ENCODE measurements at places on chromosomes 5 and 9. TPM values are rescaled to one million over a fixed set of nuclear protein-coding genes. Genes with fewer than 3 reads are reported as not detected.

GRCh38 chr9:105098370-105098769 lies 146.1 kb upstream of the SLC44A1 start:
- DNase-seq = no peak
- no peak overlapping the region for H3K27ac ChIP-seq
- no peaks in the 10 kb centered on the region for H3K36me3 ChIP-seq
- no peaks in the 10 kb centered on the region for H3K4me1 ChIP-seq

Gene EPB41L4B
- polyA plus RNA-seq = not detected

DNA sequence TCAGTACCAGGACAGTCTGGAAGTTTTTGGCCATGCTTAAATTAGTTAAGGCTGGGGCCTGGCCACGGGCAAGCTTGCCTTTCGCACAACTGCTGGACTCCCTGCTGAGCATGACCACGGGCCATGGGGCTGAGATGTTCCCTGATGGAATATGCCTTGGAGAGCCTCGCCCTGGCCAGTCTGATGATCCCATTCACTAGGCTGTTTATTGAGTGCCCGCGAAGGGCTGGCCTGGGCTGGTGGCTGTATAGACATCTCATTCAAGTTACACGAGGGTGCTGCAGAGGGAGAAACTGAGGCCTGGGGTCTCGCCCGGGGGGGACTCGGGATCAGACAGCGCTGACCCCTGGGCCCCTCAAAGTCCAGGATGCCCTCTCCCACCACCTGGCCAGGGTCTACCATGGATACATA lies 7.8 kb upstream of the RXRA start:
- H3K27ac ChIP-seq = no peak overlapping the region
- H3K4me1 ChIP-seq = no peaks in the 10 kb centered on the region
- no peak for DNase-seq
- peaks cover 6% of the 10 kb centered on the region for H3K36me3 ChIP-seq
- no peak overlapping the region for H3K4me3 ChIP-seq

DNA sequence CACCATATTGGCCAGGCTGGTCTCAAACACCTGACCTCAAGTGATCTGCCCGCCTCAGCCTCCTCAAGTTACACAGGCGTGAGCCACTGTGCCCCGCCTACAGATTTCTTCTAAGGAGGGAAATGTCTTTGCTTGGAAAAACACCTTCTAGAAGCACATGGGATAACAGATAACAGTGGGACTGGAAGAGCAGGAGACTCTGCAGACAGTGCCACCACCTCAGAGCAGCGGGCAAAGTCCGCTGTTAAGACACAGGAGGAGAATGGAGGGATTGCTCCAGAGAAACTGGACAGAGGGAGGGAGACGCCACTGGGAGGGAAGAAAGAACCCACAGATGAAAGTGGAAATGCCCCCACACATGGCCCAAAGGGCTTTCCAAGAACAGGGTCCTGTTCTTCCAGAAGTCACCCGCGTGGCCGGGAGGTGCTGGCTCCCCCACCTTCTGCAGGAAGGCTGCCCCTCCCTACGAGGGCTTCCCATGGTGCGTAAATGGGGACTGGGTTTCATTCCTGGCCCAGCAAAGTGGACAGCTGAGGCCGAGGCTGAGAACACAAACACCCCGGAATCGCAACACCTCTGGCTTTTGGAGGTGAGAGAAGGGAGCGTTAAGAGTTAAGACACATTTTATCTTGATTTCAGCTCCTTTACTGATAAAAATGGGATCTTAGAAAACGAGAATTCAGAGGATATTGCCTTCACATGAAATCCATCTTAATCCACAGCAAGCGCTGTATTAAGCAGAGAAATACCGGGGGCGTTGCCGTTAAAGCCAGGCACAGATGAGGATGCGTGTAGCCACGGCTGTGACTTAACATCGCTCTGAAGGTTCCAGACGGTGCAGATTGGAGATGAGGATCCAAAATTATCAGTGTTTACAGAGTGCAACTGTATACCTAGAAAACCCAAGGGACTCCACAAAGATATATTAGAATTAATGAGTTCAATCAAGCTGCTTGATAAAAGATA lies 11.2 kb downstream of the ADAMTS2 start:
- DNase-seq = no peak
- no peak overlapping the region for H3K4me3 ChIP-seq
- no peaks in the 10 kb centered on the region for H3K36me3 ChIP-seq
- H3K27me3 ChIP-seq = peaks cover 8% of the 10 kb centered on the region

Gene NRARP
- polyA plus RNA-seq = not detected

DNA sequence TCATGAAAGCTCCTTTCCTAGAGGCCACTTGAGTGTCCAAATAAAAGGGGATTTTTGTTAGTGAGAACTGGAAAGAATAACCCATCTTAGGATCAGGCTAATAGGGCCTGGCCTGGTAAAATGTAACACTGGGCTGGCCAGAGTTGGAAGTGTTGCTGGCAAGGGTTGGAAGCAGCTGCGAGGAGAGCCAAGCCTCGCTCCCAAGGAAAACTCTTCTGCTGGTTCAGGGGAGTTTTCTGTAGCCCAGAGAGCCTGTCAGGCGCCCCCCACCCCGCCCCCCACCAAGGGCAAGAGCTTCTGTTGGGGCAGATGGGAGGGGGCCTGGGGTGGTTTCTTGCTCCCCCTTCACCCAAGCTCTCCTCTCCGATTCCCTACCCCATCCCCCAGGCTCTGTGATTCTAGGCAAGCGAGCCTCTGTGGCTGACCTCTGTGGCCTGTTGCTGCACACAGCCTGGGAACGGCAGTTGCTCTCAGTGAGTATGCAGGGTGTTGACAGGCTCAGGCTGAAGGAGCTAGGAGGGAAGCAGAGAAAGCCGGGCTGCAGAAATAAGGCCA lies 547.8 kb downstream of the CCDC171 start:
- no peaks in the 10 kb centered on the region for H3K4me1 ChIP-seq
- H3K4me3 ChIP-seq = no peak overlapping the region
- H3K27ac ChIP-seq = no peak overlapping the region
- peaks cover under 1% of the 10 kb centered on the region for H3K36me3 ChIP-seq
- DNase-seq = no peak

DNA sequence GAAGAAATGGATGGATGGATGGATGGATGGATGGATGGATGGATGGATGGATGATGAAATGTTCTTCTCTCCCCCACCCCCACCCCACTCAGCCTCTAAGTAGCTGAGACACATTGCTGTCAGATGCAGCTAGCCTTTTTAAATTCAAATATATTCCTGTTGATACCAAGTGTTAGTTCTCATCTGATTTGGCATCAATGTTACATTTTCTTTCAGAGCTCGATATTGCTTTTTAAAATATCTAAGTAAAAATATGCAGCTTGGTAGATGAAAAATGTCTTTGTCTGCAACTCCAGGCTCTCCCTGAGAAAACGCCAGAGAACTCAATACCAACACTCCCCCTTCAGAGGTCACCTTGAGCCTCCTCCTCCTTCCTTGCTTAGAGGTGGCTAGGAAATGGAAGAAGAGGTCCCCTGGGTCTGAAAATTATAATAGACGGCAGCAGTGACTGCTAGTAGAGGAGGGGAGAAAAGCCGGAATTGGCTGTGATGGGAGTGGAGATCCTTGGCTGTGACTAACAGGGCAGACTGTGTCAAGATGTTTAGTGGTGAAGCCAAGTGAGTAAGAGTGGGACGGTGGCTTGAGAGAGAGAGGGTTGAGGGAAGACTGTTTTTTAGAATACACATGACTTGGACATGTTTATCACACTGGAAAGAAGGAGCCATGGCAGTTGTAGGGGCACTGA lies 156.0 kb downstream of the ZNF462 start:
- peaks cover 19% of the 10 kb centered on the region for H3K4me1 ChIP-seq
- H3K27me3 ChIP-seq = peaks cover 24% of the 10 kb centered on the region

- H3K27me3 ChIP-seq = peaks cover 72% of the 10 kb centered on the region
- no peaks in the 10 kb centered on the region for H3K4me1 ChIP-seq
- H3K27ac ChIP-seq = no peak overlapping the region
- H3K36me3 ChIP-seq = peaks cover 7% of the 10 kb centered on the region
- DNase-seq = no peak
- H3K4me3 ChIP-seq = no peak overlapping the region
These were observed 147.2 kb downstream of the C9orf50 start for GRCh38 chr9:129473523-129474244.

DNA sequence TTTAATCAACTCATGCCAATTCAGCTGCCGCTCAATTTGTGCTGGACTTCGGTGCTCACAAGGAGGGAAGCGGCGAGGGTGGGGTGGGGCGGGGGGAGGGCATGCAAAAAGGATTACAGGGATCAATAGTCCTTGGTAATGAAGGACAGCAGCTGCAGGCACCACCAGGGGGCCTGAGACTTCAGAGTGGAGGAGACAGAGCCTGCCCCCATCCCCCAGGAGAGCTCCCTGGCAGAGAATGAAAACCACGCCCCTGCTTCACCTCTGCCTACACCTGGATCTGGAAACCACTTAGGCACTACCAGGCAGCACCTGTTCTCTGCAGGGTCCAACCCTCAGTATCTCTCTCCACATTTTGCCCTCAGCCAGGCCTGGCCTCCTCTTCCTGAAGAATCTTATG lies 155.6 kb downstream of the TRIM32 start:
- DNase-seq = no peak
- no peaks in the 10 kb centered on the region for H3K27me3 ChIP-seq
- H3K4me3 ChIP-seq = no peak overlapping the region
- H3K4me1 ChIP-seq = no peaks in the 10 kb centered on the region
- H3K36me3 ChIP-seq = no peaks in the 10 kb centered on the region

Gene ADAMTSL2
- not detected for polyA plus RNA-seq

Gene RFESD
- polyA plus RNA-seq = 4.4 TPM

Gene GPX8
- not detected for polyA plus RNA-seq

DNA sequence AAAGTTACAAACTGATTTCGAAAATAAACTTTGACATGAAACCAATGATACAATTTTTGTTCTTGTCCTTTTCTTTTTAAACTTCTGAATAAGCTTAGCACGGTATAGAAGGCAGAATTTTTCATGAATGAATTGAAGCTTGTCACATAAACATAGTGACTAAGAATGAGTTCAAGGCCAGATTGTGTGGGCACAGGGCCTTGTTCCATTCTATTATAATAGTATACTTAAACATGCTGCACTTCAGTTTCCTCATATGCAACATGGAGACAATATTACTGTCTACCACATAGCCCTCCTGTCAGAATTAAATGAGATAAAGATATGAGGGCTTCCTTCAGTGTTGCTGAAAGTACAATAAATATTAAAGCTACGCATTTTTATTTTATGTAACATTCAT lies 204.2 kb upstream of the HAPLN1 start:
- H3K4me1 ChIP-seq = no peaks in the 10 kb centered on the region
- no peak for DNase-seq
- H3K36me3 ChIP-seq = no peaks in the 10 kb centered on the region
- H3K27ac ChIP-seq = no peak overlapping the region
- no peak overlapping the region for H3K4me3 ChIP-seq
- H3K27me3 ChIP-seq = peaks cover 9% of the 10 kb centered on the region

DNA sequence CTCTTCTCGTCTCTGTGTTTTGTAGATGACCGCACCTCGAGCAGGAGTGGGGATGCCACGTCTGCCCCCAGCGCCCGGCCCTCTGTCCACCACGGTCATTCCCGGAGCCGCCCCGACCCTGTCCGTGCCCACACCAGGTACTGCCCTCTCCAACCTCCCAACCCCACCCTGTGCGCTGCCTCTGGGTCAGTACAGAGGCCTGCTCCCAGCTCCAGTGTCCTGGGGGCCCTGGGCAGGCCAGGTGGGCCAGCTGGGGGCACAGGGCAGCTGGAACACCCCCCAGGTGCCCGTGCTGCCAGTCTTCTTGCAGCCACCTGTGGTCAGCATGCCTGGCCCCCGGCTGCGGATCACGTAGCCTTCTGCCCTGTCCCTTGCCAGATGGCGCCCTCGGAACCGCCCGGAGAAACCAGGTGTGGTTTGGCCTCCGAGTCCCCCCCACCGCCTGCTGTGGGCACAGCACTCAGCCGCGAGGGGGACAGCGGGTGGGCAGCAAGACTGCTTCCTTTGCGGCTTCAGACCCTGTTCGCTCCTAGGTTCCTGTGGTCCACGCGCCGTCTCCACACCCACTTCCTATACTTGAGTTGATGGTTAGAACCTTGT lies 133.7 kb downstream of the WNK2 start:
- H3K27ac ChIP-seq = no peak overlapping the region
- no peak overlapping the region for H3K4me3 ChIP-seq
- H3K36me3 ChIP-seq = no peaks in the 10 kb centered on the region

Gene ZFP2
- 0.71 TPM for polyA plus RNA-seq
